ENCODE measurements at places on chromosomes 2 and 18.

DNA sequence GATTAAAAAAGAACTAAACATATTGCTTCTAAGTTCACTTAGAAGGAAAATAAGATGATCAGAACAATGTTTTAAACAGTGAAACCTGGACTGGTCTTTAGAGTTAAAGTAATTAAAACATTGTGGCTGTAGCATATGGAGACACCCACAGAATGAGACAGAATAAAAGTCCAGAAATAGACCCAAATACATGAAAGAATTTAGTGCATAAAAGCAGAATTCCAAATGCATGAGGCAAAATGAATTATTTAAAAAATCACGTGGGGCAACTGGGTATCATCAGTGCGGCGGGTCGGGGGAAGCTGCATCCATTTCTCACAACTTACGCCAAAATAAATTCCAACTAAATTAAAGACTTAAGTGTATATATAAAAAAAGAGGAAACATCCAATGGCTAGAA lies 12.1 kb downstream of the RNF149 start:
- peak; percentile 80 for DNase-seq

- no peak for DNase-seq
Observed at GRCh38 chr2:183459466-183459865, 335.2 kb downstream of the NUP35 start.

GRCh38 chr2:102809291-102810189 lies 47.7 kb downstream of the TMEM182 start:
- DNase-seq: no peak

- no peak for DNase-seq
Observed at GRCh38 chr18:35045121-35045520, 3.9 kb downstream of the MAPRE2 start.

DNA sequence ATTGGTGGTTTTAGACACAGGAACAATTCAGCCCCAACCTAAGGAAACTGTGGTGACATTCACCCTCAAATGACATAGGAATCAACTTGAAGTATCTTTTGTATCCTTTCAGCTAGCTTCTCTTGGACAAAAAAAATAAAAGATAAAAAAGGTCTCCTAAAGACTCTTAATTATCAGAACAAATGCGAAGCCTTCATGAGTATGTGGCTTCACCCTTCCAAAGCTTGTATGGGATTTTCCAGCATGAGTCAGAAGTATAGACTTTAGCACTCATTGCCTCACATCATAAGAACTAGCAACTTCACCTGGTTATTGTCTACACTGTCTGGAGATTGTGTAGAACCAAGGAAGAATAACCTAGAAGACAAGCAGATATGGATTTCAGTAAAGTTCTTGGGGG lies 135.4 kb downstream of the LAMA3 start:
- DNase-seq: no peak

- no peak for DNase-seq
Observed at GRCh38 chr2:13252615-13253014, 535.9 kb downstream of the TRIB2 start.

DNA sequence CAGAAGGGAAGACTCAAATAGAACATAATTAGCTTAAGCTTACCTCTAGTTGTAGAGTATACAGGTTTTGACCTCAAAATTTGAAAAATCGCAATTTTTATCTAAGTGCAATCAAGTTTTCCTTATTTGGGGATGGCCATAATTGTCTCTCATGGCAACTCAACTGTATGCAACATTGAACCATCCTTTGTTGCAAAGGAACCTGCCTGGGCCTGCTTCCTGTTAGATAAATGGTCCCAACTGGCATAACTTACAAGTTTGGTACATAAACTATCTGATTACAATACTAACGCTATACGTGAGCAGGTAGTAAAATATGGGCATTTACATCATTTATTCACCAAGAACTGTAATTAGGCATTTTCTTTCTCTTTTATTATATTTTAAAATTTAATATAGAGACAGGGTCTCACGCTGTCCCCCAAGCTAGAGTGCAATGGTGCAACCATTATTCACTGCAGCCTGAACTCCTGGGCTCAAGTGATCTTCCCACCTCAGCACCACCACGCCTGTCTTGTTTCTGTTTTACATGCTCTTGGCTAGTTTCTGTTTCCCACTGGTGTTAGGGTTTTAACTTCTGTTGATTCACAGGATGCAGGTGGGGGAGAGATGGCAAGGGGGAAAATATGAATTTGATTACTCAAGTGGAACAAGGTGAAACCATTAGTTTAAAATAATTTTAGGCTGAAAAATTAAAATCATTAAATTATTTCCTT lies 55.3 kb upstream of the B3GNT2 start:
- DNase-seq: no peak

- DNase-seq: no peak
Observed at GRCh38 chr2:26723475-26723874, 31.0 kb downstream of the KCNK3 start.
